Trophoblast cell (in vitro differentiated cells and primary cell): ENCODE measurements at places on chromosomes 6 and 20.

GRCh38 chr20:57660922-57661745 lies 40.9 kb upstream of the ZBP1 start:
- H3K27me3 ChIP-seq, result no peaks in the 10 kb centered on the region
- H3K27ac ChIP-seq, result no peak overlapping the region
- peaks cover 4% of the 10 kb centered on the region for H3K4me1 ChIP-seq
- H3K36me3 ChIP-seq, result peaks cover 52% of the 10 kb centered on the region
- no peak overlapping the region for H3K4me3 ChIP-seq
- no peak for DNase-seq

GRCh38 chr6:154356113-154356512 lies 490 bp downstream of the IPCEF1 start:
- H3K4me1 ChIP-seq, result no peaks in the 10 kb centered on the region
- no peaks in the 10 kb centered on the region for H3K27me3 ChIP-seq
- H3K27ac ChIP-seq, result no peak overlapping the region
- H3K4me3 ChIP-seq, result no peak overlapping the region
- H3K36me3 ChIP-seq, result no peaks in the 10 kb centered on the region

GRCh38 chr6:48535582-48536009 lies 424.6 kb upstream of the PTCHD4 start:
- DNase-seq, result no peak
- no peaks in the 10 kb centered on the region for H3K4me1 ChIP-seq
- no peak overlapping the region for H3K27ac ChIP-seq
- H3K36me3 ChIP-seq, result no peaks in the 10 kb centered on the region
- H3K27me3 ChIP-seq, result no peaks in the 10 kb centered on the region

DNA sequence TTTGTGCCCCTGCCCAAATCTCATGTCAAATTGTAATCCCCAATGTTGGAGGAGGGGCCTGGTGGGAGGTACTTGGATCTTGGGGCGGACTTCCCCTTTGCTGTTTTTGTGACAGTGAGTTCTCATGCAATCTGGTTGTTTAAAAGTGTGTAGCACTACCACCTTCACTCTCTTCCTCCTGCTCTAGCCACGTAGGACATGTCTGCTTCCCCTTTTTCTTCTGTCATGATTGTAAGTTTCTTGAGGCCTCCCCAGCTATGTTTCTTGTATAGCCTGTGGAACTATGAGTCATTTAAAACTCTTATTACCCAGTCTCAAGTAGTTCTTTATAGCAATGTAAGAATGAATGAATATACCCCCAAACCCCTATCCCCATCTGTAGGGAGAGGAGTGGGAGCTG lies 1013.7 kb upstream of the MAP3K7 start:
- H3K27ac ChIP-seq, result no peak overlapping the region
- no peaks in the 10 kb centered on the region for H3K4me1 ChIP-seq
- H3K36me3 ChIP-seq, result no peaks in the 10 kb centered on the region
